A549 treated with AZD2906 at 1 μM for 4 hours (cell line): ENCODE measurements at places on chromosomes 11 and 22. TPM values are rescaled to one million over a fixed set of nuclear protein-coding genes. Genes with fewer than 3 reads are reported as not detected.

Gene CRYBB2
- 0.07 TPM in 1 of 5 replicates, not detected in the others for total RNA-seq

Gene PYGM
- 0.23 to 0.52 TPM (median 0.27 TPM) in 5 replicates for total RNA-seq

Gene CATSPERZ
- 2.2 to 3.2 TPM (median 2.6 TPM) in 5 replicates for total RNA-seq

Gene MMP7
- 20.6 to 32.5 TPM (median 23.4 TPM) in 5 replicates for total RNA-seq

Gene STX5
- 19.5 to 24.9 TPM (median 23.9 TPM) in 5 replicates for total RNA-seq

Gene CRYBB3
- total RNA-seq: 0.09 to 0.18 TPM in 2 of 5 replicates, not detected in the others

Gene C1QTNF4
- 0.06 to 0.16 TPM (median 0.09 TPM) in 3 of 5 replicates, not detected in the others for total RNA-seq

Gene GAB4
- not detected in 5 replicates for total RNA-seq

Gene C11orf65
- 0.19 to 0.50 TPM (median 0.22 TPM) in 4 of 5 replicates, not detected in the other for total RNA-seq
